ENCODE measurements at places on chromosomes 5 and 9.

DNA sequence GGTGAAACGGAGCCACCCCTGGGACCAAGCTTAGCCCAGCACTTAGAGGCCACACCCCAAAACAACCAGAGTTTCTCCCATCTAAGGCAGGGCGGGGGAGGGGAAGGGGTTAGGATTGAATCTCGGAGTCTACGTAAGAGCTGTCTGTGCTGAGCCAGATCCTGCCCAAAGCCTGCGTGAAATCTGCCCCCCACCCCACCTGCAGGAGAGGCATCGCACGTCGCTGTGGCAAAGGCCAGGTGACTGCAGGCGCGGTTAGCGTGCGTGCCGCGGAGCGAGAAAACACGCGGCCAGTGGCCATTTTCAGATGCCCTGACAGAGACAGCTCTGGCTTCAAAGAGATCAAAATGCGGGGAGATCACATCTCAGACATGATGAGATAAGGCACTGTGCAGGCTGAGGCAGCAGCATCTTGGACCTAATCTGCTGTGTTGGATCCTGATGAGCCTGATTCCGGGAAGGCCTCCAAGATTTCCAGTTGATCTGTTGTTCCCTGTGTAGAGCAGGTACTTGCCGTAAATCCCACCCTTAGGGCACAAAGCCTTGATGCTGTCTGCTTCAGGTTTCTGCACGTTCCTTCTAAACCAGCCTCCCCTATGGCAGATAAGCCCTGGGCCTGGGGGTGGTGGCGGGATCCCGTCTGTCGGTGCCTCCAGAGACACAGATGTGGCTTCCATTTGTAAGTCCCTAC is 2.5 kb upstream of the QSOX2 start:
- no peak for DNase-seq

DNA sequence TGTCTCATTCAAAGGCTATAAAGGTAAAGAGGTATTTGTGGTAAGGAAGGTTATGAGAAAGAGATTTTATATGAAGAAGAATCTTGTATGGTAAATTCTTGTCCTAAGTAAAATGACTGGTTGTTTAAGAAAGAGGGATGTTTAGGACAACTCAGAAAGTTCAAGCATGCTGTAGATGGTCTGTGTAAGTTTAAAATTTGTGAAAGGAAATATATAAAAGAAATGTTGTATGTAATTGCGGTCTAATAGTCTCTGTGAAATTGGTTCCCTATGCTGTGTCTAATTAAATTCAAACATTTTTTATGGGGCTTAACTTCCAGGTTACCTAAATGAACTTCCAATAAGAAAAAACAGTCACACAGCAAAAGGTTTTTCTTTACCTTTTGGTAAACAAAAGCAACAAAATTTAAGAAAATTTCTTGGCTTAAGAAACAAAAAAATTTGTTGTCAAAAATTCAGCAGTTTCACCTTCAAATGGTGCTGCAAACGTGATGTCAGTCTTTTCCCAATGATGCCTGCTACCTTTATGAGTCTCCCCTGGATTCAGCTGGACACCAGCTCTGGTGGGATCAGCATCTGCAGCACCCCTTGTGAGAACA is 83.0 kb upstream of the FCN1 start:
- no peak for DNase-seq

- DNase-seq, result no peak
Observed at GRCh38 chr9:4828761-4829160, 36.0 kb downstream of the RCL1 start.

GRCh38 chr9:20786807-20787206 is 102.7 kb downstream of the FOCAD start:
- DNase-seq, result no peak

DNA sequence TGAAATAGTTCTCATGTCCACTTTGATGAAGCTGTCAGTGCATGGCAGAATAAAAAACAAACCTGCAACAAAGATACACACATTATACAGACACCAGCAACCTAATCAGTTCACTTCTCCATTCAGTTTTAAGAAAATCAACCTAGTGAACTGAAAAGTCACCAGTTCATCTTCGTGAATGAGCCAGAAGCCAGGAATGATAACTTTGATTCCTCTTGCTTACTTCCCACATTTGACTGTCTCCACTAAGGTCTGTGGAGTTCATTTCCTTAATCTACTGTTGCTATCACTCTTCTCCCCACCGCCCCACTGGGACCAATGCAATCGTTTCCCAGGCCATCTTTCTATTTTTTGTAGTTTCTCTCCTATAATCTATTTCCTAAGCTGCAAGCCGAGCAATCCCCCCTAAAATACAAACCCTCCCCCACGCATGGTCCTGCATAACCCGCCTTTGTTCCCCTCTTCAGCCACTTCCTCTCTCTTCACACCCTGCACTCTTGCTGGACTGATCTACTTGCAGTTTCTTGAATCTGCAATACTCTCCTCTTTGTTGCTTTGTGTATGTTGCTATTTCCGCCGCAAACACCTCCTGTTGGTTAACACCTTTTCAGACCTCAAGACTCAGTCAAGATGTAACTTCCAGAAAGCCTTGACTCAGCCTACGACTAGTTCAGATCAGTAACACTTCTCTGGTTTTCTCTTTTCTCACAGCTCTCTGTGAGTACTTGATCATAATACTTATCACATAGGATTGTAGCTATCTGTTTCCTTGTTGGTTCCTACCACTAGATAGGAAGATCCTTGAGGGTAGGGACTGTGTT is 16.6 kb downstream of the STOM start:
- DNase-seq, result peak; percentile 67

GRCh38 chr9:21608200-21608599 is 126.1 kb upstream of the IFNE start:
- DNase-seq, result no peak

DNA sequence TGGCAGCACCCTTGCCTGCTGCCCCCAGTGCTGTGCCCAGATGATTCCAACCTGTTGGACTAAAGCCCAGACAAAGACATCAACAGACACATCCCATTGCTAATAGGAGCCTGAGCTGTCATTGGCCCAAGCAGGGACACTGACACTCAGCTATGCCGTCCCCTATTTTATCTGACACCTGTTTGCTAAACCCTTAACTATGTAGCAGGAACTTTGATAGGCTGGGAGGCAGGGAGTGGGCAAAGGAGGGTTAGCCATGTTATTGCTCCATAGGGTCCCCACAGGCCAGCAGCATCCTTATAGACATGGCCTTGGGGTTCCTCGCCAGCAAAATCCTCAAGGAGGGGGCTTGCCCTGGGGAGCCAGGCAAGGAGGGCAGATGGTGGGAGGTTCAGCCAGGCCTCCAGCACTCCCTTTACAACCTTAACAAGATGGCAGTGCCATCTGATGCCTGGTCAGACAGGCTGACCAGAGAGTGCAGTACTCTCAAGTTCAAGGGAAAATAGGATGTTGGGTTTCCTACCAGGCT is 50.4 kb upstream of the CDKN2AIPNL start:
- no peak for DNase-seq

GRCh38 chr9:114163517-114163951 is 8.2 kb downstream of the COL27A1 start:
- no peak for DNase-seq

- DNase-seq, result no peak
Observed at GRCh38 chr9:111271047-111271446, 59.0 kb downstream of the OR2K2 start.

DNA sequence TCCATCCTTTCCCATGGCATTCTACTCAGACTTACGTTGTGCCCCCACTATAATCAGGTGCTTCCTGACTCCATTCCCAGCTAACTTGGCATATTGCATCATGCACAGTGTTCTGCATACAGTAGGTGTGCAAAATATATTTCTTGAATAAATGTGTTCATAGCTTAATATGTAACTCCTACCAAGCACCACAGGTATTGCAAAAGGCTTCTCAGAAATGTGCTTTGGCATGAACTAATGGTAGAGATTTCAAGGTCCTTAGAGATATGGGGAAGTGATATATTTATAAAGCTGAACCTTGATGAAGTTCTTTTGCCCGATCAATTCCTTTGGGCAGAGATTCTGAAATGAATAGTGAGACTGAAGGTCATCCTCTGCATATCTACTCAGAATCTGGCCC is 220.4 kb downstream of the KCTD16 start:
- DNase-seq, result no peak

DNA sequence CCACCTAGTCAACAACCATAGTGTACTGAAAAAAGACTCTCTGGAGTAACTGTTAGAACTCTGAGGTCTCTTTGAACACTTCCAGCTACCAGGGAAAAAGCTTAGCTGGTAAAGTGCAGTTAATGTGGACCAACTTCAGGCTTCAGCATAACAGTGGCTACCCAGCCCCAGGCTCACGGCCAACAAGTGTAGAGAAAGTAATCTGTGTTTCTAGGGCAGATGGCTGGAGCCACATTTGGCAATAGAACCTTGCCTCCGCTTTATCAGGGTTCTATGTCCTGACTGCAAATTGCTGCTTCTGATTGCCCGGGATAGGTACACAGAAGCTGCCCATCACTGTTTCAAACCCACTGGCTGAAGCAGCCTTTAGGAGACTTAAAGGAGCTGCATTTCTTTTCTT is 76.0 kb upstream of the SIMC1 start:
- no peak for DNase-seq

DNA sequence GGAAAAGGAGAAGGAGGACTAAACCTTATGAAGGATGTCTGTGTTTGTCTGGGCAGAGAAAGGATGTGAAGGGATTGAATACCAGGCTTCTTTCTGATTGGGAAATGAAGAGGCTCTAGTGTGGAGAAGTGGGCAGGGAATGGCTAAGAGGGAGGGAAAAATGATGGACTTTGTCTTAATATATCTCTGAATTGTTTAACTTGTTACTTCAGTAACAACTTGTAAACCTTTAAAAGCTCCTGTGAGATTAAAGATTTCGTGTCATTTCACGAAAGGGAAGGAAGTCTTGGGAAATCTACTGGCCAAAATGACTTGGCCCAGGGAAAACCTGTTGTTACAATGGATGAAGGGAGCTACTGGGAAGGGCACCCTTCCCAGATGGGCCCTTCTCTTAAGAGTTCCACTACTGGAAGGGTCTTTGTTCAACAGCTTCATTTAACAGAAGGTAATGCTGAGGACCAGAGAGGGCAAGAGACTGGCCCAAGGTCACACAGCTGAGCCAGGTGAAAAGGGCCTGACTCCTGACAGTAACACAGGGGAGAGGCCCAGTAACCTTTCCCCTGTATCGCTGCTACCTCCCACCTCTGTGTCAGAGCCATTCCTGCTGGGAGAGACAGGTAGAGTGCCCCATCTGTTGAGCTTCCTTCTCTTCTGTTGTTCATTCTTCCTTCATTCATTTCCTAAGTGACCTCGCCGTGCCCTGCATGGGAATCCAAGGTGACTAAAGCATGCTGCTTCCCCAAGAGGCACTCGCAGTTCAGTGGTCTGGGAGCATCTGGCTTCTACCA is 5.1 kb upstream of the TCOF1 start:
- DNase-seq, result no peak

DNA sequence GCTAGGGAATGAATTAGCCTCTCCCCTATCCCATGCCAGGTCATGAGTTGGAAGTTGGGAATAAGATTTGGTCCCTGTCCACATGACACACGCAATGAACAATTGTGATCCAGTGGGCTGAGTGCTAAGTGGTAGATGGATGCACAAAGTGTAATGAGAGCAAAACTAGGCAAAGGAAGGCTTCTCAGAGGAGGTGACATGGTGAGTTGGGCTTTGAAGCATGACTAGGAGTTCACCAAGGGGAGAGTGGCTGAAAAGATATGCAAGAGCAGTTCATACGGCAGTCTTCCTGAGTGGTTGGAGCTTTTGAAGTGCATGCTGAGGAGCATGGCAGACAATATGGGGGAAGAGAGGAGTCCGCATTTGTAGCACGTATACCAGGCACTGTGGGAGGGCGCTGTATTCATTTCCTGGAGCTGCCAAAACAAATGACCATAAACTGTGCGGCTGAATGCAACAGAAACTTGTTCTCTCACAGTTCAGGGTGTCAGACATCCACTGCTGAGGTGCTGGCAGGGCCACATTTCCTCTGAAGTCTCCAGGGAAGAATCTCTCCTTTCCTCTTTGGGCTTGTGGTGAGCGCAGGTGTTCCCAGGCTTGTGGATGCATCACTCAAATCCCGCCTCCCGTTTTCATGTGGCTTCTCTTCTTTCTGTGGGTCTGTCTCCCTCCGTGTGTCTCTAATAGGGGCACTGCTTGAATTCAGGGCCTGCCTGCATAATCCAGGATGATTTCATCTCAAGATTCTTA is 49.5 kb downstream of the NSG2 start:
- DNase-seq, result no peak

GRCh38 chr5:177482359-177482795 is 8.9 kb upstream of the DBN1 start:
- no peak for DNase-seq

DNA sequence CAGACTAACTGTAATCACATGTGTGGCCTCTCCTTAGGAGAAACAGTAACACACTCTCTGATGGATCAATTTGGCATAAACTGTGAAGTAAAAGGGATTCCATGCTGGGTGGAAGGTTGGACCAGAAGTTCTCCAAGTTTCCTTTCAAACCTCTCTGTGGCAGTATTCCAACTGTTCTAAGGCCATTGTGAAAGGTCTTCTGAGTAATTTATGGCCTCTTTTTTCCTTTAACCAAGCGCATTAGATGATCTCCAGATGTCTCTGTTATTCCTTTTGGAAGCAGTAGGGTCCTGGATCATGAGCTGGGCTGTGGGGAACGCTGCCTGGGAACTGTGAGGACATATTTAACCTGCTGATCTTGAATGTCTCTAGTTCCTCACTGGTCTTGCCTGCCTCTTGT is 80.6 kb upstream of the IL6ST start:
- DNase-seq, result no peak

GRCh38 chr9:126522612-126523356 is 90.9 kb upstream of the LMX1B start:
- DNase-seq, result no peak

DNA sequence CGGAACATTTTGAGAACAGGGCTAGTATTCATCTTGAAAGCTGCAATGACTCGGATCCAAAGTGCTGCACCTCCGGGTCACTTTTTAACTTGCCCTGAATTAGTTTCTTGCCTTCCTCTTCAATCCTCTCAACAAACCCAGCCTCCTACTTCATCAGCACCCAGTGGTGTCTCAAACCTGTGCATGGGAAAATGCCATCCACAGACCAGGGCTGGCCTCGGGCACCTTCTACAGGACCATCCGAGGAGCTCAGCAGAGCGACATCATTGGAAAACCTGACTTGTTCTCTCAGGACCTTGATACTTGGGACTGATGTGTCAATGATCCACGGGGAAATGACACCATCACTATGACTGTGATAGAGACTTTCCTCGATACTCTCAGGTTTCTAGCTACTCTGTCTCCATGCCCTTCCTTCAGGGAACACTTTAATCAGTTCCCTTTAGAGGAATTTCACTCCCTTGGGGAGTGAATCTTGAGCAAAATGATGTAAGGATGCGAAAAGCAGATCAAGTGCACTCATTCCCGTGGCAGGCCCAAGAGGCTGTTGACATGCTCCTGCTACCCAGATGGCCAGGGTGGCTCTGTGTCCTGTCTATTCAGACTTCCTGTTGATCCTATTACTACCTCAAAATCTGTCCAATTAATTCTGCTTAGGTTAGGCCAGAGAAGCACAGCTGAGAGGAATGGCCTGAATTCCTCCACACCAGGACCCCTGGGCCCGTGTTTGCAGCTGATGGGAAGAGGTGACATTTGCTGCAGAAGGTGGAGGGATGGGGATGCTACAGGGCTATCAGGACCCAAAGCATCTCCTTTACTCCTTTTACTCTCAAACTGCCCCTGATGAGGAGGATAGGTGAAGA is 96.5 kb upstream of the SLC25A48 start:
- DNase-seq, result no peak
